ENCODE measurements at places on chromosomes 7 and 10.

DNA sequence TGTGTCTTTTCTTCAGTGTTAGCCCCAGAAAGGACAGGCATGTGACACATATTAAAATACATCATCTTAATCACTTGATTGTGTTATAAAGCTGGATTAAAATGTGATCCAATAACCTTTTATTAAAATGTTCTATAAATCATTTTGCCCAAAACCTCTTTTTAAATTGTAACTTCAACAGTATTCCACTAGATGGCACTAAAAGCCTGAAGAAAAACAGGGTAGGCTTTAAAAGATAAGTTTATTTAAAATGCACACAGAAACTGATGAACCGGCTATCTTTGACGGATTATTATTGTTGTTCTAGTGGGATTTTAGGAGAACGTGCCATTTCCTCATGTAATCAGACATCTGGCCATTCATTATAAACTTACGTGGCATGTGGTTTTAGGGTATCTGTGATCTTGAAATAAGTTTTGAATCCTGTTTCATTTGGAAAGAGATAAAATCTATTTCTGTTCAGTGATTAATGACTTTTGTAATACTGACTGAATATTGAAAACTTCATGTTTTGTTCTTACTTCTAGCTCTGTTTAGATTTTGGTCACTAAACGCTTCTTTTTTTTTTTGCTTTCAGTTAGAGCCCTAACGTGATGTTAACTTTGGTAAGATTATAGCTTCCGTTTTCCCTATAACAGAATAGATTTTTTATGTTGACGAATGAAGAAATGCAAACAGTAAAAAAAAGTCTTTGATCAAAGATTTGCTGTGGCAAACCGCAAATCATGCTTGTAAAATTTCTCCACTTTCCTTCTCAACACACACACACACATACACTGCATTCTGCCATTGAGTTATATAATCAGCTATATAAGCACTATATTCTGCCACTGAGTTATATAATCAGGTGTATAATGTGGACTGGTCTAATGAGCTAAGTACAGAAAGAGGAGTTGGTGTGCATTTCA lies 13.6 kb downstream of the VPS50 start:
- DNase-seq = peak; percentile 23

- no peak for DNase-seq
These were observed 182.4 kb upstream of the CDK1 start for GRCh38 chr10:60595852-60596251.

GRCh38 chr10:3748484-3748883 lies 36.5 kb downstream of the KLF6 start:
- no peak for DNase-seq

DNA sequence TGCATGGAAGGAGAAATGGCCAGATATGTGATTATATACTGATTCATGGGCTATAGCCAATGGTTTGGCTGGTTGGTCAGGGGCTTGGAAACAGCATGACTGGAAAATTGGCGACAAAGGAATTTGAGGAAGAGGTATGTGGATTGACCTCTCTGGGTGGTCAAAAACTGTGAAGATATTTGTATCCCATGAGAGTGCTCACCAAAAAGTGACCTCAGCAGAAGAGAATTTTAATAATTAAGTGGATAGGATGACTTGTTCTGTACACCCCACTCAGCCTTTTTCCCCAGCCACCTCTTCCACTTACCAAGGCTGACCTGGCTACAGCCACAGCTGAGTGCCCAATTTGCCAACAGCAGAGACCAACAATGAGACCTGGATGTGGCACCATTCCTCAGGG lies 146.7 kb downstream of the GPR37 start:
- DNase-seq = no peak

DNA sequence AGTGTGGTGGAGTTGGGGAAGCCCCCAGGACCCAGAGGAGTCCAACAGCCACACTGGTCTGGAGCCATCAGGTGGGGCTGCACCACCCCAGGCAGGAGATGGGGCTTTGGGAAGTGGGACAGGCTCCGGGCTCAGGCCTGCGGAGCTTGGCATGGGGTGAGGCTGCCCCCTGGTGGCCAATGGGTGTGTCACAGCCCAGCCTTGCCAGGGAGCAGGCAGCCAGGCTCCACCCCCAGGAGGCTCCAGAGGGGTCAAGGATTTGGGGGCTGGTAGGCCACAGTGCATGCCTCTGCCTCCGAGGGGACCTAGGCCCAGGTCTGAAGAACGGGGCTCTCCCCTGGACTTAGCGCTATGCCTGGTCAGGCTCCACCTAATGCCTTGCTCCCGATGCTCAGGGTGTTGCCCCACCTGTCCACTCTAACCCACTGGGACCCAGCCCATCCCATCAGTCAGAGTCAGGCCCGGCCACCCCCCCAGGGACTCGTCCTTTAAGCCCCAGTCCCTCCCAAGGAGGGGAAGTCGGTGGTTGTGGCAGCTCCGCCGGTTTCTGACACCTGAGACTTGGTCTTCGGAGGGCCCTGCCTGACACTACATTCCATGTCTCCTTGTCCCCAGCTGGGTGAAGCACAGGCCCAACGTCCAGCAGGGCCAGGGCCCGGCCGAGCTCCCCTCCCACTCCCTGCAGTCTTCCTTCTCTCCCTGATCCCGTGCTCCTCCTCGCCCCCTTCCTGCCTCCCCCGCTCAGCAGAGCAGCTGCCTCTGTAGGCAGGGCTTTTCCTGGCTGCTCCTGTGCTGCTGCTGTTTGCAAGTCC lies 11.3 kb upstream of the SAMD8 start:
- peak; percentile 76 for DNase-seq

- no peak for DNase-seq
These were observed 205.0 kb upstream of the KCTD7 start for GRCh38 chr7:66423729-66424128.

GRCh38 chr7:5419539-5420066 lies 4.0 kb downstream of the TNRC18 start:
- DNase-seq = no peak

DNA sequence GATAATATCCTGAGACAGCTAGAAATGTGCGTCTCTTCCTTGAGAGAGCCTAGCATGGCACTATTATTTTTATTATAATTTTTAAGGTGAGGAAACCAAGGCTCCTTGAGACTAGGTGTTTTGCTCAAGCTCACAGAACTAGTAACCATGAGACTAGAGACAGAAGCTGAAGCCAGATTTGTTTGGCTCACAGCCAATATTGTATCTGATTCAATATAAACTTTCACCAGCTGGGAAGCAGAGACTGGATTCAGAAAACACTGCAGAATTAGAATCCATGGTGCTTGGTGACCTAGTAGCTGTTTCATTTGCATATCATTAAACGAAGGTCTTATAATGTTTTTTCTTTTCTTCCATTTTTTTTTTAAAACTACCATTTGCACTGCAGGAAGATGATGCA lies 64.4 kb downstream of the DNAJB9 start:
- DNase-seq = no peak

GRCh38 chr10:22670788-22671187 lies 43.6 kb downstream of the PIP4K2A start:
- DNase-seq = peak; percentile 61

- peak; percentile 38 for DNase-seq
These were observed 75.5 kb downstream of the MACC1 start for GRCh38 chr7:20141666-20142065.

DNA sequence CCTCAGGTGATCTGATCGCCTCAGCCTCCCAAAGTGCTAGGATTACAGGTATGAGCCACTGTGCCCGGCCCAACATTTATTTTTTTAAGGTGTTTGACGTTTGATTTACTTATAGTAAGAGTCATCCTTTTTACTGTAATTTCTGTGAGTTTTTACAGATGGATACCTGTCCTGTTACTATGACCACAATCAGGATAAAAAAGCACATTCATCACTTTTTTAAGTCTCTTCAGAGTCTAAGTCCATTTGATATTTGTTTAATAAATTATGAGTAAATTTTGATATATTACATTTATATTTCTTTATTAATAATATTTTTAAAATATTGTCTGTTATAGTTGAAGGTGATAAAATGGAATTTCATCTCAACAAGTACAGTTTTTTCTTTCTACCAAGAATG lies 300.5 kb upstream of the KAT6B start:
- DNase-seq = no peak

GRCh38 chr10:127903789-127904188 lies 3.1 kb upstream of the PTPRE start:
- DNase-seq = no peak

DNA sequence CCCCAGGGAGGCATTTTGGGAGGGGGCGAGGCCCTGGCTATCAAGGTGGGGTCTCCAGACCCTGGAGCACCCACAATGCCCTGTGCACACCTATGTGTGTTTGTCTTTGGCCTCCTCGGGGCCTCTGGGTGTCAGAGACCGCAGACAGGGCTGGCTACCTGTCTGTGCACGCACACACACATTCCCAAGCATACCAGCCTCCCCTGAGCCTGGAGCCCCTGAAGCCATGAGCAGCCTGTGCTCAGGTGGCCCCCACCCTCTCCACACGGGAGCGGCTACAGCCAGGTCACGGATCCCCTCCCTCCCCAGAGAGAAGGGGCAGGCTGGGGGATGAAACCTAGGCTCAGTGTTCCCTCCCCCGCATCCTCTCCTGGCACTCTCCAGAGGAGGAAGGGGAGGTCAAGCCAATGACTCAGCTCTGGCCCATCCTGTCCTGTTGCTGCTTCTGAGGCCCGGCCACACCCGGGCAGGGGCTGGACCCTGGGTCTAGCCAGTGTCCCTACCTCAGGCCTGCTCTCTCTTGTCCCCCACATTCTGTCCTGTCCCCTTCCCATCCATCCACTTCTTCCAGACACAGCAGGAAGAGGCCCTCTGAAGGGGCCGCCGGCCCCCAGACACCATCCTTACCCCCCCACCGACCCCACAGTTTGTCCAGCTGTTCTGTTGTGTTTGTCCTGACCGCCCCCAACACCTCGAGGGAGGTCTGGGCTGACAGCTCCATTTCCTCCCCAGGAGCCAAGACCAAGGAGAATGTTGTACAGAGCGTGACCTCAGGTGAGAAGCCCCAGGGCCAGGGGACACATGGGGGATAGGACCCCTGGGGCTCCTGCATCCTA lies 720 bp downstream of the SNCG start:
- DNase-seq = peak; percentile 80

GRCh38 chr7:49398236-49398635 lies 375.2 kb upstream of the VWC2 start:
- no peak for DNase-seq

Data from cardiac muscle cell (in vitro differentiated cells and primary cell).